ENCODE measurements at places on chromosomes 13 and 19.

DNA sequence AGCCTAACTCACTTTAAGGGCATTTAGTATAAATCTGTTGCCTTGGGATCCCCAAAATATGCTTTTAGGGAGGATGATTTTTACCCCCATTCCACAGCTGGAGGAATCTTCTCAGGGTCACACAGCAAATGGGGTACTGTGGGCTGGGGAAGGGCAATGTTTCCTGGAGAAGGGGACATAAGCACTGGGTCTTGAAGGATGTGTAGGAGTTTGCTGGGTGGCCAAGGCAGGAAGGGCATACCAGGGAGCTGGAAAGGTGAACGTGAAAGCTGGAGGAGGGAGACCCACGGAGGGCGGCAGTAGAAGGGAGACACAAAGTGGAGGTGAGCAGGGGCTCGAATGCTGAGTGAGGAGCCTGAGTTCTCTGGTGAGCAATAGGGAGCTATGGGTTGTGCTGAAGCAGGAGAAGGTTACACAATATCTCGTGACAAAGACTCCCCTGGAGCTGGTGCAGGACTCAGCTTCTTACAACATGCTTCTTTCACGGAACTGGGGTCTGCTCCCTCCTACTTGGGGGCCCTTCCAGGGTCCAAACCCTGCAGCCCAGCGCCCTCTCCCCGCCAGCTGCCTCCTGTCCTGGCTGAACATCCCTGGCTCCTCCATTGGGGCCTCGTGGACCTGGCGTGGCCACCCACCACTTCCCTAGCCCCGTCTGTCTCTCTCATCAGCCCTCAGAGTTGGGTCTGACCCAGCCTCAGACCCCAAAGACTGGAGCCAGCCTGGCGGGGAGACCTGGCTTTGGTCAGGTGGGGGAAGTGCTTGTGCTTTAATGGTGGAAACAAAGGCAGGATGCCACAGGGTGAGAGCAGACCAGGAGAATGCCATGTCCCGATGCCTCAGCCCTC is 11.1 kb downstream of the CILP2 start:
- no peak for DNase-seq

GRCh38 chr19:17333611-17334413 is 843 bp downstream of the ANO8 start:
- DNase-seq = no peak

DNA sequence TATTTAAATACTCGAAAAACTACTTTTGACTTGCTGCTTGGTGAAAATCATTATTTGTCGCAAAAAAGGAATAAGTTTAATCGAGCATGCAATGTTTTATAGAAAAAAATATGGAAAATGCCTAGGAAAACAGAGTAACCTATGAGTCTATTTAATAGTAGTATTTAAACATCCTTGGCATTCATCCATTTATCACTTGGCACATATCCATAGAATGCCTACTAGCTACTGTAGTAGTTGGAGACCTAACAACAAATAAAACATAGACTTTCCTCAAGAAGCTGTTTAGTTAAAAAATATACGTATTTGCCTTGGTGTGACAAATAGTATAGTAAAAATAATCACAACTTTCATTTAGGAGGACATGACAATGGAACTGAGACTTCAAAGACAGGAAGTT is 302.1 kb downstream of the DIAPH3 start:
- no peak for DNase-seq

- no peak for DNase-seq
Observed at GRCh38 chr13:53873558-53873957, 844.9 kb downstream of the OLFM4 start.
